ENCODE measurements at places on chromosomes 12 and 14.

DNA sequence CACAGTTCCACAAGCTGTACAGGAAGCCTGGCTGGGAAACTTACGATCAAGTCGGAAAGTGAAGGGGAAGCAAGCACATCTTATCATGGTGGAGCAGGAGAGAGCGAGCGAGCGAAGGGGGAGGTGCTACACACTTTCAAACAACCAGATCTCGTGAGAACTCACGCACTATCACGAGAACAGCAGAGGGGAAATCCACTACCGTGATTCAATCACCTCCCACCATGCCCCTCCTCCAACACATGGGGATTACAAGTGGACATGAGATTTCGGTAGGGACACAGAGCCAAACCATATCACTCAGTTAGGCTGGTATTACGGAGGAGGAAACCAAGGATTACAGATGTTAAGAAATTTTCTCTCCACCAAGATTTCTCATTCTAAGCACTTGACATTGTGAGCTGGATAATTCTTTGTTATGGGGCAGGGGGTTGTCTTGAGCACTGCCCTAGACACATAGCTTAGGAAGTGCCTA is 262.0 kb upstream of the G2E3 start:
- DNase-seq: no peak

- DNase-seq: no peak
These were observed 38.2 kb upstream of the TMEM263 start for GRCh38 chr12:106917503-106917902.

DNA sequence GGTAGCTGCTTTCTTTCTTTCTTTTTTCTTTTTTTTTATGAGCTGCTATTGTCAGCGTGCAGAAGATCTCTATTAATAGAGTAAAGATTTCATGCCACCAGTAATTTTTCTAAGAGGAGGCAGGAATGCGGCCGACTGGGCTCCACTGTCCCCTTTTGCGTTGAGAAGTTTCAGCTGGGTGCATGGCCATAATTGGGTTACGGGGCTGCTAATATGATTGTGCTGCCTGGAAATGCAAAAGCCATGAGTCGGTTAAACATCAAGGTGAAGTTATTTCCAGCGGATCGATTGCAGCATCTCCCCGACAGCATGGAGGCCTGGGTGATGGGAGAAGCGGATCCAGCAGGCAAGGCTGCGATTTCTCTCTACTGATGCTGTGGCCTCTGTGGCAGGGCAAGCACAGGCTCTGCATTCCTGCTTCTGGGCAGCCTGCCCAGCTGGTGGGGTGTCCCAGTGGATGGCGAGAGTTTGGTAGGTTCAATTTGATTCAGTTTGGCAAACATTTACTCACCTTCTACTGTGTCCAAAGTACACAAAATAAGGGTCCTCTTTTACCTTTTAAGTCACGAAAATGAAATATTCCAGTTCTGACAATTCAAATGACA is 54.4 kb upstream of the PRMT8 start:
- DNase-seq: no peak

- no peak for DNase-seq
These were observed 21.0 kb downstream of the TMEM116 start for GRCh38 chr12:111991946-111992345.

- no peak for DNase-seq
These were observed 41.8 kb downstream of the CPM start for GRCh38 chr12:68891141-68891540.

GRCh38 chr12:2287589-2287988 is 234.8 kb downstream of the CACNA1C start:
- no peak for DNase-seq

DNA sequence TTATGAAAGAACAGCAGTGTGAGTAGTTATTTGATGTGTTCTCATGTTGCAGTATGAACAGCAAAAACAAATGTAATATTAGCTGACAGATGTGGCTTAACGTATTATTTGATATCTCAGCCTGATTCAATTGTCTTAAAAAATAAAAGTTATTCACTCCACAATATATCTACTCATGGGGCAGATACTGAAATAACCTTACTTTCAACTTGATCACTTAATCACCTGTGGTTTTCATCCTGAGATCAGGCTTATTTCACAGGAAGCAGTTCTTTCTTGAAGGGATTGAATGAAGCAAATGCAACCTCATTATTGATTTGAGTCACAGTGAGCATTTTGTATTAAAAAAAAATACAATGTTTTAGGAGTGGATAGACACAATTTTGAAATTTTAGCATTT is 90.3 kb downstream of the AKAP6 start:
- DNase-seq: no peak

DNA sequence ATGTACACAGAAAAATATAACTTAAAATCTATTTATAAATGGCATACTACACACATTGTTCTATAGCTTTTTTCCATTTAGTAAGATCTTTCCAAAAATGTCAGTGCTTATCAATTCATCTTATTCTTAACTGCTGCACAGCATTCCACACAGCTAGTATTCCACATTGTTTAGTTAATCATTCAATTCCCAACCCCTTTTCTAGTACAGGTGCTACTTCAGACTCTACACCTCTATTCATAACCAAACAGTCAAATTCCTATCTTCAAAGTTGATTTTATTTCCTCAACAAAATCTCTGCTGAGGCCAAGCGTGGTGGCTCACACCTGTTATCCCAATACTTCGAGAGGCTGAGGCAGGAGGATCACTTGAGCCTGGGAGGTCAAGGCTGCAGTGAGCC is 12.3 kb upstream of the NEK9 start:
- no peak for DNase-seq

GRCh38 chr12:103656291-103656690 is 69.2 kb downstream of the STAB2 start:
- DNase-seq: no peak

DNA sequence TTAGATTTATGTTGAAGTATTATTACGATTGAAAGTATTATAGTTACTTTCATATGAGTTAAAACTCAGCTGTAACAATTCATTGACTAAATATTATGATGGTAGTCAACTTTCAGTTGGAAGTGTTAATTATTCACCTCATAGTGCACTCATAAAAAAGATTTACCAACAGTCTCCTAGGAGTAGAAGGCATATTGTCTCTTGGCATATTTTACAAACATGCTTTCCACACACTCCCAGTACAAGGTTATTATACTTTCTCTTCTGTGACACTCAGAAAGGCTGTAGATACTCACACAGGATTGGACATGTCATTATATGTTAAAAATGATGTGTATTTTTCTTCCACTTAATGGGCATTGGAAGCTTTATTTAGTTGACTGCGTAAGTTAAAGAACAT is 147.1 kb downstream of the NPAS3 start:
- DNase-seq: no peak

DNA sequence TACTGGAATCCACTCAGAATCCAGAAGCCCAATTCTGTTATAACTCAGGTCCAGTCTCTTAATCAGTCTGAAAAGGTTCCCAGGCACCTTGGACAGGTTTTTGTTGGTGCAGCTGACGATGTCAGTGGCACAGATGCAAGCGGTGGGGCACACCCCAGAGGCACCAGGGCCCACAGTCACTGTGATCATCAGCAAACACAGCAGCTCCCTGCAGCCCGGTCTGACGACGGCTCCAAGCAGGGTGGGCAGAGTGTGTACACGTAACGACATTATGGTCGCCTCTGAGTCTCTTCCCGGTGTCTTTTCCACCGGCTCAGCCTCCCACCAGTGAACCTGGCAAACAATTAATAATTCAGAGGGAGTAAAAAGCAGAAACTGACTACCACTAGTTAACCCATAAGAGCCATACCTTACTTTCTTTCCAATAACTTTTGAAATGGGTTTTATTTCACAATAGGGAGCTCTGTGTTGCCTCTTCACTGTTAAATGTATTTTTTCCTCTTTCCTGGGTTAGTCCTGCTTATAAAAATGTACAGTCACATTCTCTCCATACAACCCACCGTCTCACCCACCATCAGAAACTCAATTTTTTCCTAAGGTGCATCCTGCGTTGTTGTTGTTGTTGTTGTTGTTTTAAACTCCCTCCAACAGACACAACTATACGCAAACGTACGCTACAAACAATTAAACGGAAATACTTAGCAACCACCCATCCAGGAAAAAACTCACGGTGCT is 521 bp upstream of the PCED1B start:
- no peak for DNase-seq

- DNase-seq: peak; percentile 41
These were observed 2.4 kb upstream of the NUMB start for GRCh38 chr14:73460691-73461127.

GRCh38 chr14:24613747-24614146 is 4.3 kb upstream of the GZMH start:
- no peak for DNase-seq

GRCh38 chr12:116184763-116185162 is 92.7 kb downstream of the MED13L start:
- no peak for DNase-seq

GRCh38 chr14:92863286-92864080 is 59.5 kb upstream of the CHGA start:
- no peak for DNase-seq

- no peak for DNase-seq
These were observed 11.1 kb upstream of the MARK3 start for GRCh38 chr14:103374121-103374520.

GRCh38 chr12:32568228-32568627 is 110.9 kb upstream of the DNM1L start:
- no peak for DNase-seq

GRCh38 chr12:6779708-6780432 is 7.5 kb downstream of the LAG3 start:
- no peak for DNase-seq

DNA sequence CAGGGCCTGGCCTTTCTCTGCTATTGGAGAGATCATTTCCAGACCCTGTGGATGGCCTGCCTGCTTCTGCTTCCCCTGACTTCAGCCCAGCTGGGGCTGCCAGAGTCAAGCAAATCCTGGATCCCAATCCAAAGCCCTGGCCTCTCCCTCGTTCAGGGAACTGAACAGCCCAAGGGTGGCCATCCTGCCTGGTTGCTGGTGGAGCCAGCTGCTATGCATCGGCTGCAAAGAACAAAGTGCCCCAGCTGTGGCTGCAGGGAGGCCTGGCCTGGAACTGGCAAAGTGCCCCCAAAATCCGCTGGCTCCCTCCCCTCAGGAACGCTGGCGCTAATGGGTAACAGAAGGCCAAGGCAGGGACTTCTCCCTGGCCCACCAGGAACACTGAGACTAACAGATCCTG is 56.4 kb downstream of the LRRC74A start:
- DNase-seq: no peak

- peak; percentile 99 for DNase-seq
These were observed at the start of gene SPSB2 for GRCh38 chr12:6873094-6874014. Gene SPSB2 (minus strand): TSS chr12:6873303. CDS start chr12:6872901, 402 bp downstream.

DNA sequence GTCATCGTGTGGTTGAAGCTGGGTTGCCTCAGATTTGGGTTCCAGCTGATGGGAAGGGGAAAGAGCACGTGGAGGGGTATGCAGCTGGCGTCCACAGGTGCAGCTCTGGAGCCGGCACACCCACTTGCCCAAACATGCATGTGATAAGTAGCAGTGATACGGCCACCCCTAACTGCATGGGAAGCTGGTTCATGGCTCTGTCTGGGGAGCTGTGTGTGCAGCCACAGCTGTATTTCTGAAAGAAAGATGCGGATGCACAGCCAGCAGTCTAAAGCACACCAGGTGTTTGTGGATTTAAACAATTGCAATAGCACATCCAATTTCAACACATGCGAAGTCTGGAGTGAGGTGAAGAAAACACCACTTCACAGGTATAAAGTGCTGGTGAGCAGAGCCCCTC is 181.4 kb downstream of the EFCAB11 start:
- DNase-seq: no peak

- no peak for DNase-seq
These were observed 61.9 kb downstream of the ZFP36L1 start for GRCh38 chr14:68730811-68731425.

DNA sequence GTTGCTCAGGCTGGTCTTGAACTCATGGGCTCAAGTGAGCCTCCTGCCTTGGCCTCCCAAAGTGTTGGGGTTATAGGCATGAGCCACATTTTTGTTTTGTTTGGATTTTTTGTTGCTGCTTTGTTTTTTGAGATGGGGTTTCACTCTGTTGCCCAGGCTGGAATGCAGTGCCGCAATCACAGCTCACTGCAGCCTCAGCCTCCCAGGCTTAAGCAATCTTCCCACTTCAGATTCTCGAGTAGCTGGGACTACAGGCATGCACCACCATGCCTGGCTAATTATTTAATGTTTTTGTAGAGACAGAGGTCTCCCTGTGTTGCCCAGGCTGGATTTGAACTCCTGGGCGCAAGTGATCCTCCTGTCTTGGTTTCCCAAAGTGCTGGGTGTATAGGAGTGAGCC is 5.7 kb upstream of the PLEK2 start:
- no peak for DNase-seq

GRCh38 chr14:56063131-56063530 is 55.1 kb upstream of the PELI2 start:
- no peak for DNase-seq

GRCh38 chr12:113512568-113512967 is 40.9 kb upstream of the LHX5 start:
- no peak for DNase-seq

DNA sequence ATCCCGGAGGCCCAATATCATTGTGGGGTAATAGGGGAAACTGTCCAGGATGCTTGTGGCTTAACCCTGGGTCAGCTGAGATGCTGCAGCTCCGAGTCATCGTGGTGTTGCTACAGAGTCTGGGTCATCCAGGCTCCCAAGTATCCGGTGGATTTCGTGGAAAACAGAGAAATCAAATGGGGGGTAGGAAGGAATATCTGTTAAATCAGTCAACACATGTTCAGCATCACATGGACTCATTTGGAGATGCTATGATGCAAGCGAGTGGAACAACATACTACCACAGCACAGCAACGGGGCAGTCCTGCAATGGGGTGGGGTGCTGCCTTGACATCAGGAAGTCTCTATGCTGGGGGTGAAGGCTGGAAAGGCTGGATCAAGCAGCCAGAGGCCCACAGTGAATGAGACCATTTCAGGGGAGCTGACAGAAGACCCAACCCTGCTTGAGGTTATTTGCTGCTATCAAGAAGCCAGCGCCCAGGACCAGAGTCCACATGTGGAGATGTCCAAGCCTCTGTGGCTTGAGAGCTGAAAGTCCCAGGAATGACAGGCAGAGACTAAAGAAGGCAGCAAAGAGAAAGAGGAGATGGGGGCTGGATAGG is 22.9 kb downstream of the VDR start:
- DNase-seq: no peak

- no peak for DNase-seq
These were observed 163.0 kb upstream of the EEA1 start for GRCh38 chr12:93091886-93092648.

DNA sequence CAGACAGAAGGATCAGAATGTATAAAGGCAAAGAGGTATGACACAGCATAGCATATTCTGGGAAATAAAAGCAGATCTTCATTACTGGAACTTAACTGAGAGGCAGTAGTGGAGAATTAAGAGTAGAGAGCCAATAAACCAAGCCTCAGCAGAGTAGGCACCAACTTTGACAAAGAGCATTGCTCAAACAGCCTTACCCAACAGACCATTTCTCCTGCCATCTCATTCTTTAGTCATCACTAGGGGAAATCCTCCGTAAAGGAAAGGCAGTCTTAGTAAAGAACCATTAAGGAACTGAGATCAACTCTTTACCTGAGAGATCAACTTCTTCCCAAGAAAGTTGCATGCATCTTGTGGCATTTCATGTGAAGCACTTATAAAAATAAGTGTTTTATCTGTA is 36.6 kb downstream of the SENP1 start:
- DNase-seq: no peak

Measured in NCI-H446 (cell line).